ENCODE measurements at places on chromosomes 3 and 15.

DNA sequence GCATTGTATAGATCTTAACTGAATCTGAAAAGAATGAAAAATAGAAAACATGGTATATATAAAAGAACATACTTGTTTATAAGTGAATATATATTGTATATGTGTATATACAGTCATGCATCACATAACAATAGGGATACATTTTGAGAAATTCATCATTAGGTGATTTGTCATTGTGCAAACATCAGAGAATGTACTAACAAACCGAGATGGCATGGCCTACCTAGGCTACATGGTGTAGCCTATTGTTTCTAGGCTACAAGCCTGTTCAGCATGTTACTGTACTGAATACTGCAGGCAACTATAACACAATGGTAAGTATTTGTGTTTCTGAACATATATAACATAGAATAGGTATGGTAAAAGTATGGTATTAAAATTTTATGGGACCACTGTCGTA lies 64.6 kb upstream of the CHRM5 start:
- no peaks in the 10 kb centered on the region for H3K27me3 ChIP-seq
- no peaks in the 10 kb centered on the region for H3K36me3 ChIP-seq
- no peak for DNase-seq
- H3K4me1 ChIP-seq: no peaks in the 10 kb centered on the region

- no peak overlapping the region for H3K4me3 ChIP-seq
- no peak overlapping the region for H3K27ac ChIP-seq
- no peaks in the 10 kb centered on the region for H3K4me1 ChIP-seq
- no peak for DNase-seq
These were observed 59.6 kb downstream of the RNF13 start for GRCh38 chr3:149872589-149872988.

GRCh38 chr15:96115642-96116041 lies 214.9 kb upstream of the NR2F2 start:
- peaks cover 4% of the 10 kb centered on the region for H3K36me3 ChIP-seq
- H3K4me1 ChIP-seq: peaks cover 8% of the 10 kb centered on the region
- no peak overlapping the region for H3K4me3 ChIP-seq
- DNase-seq: no peak
- no peaks in the 10 kb centered on the region for H3K27me3 ChIP-seq

GRCh38 chr3:34248352-34248751 lies 449.9 kb downstream of the PDCD6IP start:
- H3K27ac ChIP-seq: no peak overlapping the region
- H3K4me1 ChIP-seq: peaks cover 3% of the 10 kb centered on the region
- H3K4me3 ChIP-seq: no peak overlapping the region

GRCh38 chr3:173139420-173139819 lies 1.6 kb downstream of the SPATA16 start:
- no peaks in the 10 kb centered on the region for H3K4me1 ChIP-seq
- H3K36me3 ChIP-seq: no peaks in the 10 kb centered on the region
- H3K27me3 ChIP-seq: no peaks in the 10 kb centered on the region
